ENCODE measurements at places on chromosomes 1 and 21. TPM values are rescaled to one million over a fixed set of nuclear protein-coding genes. Genes with fewer than 3 reads are reported as not detected.

Gene PTGS2
- total RNA-seq, result 4.8 TPM

Gene WNT2B
- 3.2 TPM for total RNA-seq

Gene EFCAB14
- total RNA-seq, result 57.2 TPM

Gene POLR3C
- total RNA-seq, result 50.9 TPM

Gene FCER1G
- total RNA-seq, result not detected

Gene TNFRSF14
- 61.9 TPM for total RNA-seq

Gene RHD
- not detected for total RNA-seq

Data from smooth muscle cell of trachea (primary cell).